Right ventricle myocardium superior (tissue), 1 donor: ENCODE measurements at places on chromosomes 11 and 22.
A peak's percentile ranks its signal among the peaks of the same experiment; 100 is the strongest.

DNA sequence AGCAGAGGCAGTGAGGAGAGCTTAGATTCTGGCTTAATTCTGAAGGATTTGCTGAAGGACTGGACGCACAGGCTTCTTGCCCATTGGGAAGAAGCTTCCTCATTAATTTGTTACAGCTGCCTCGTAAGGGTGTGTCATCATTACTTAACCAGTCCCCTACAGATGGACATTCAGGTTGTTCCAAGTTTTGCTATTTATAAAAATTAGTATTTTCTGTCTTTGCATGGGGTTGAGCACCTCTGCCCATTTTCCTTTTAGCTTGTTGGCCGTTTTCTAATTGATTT, 38.1 kb downstream of the CAPN1 start:
- no peak for DNase-seq

GRCh38 chr11:45748801-45749200, 56.1 kb upstream of the SLC35C1 start:
- DNase-seq = no peak

GRCh38 chr11:85752890-85753581, 57.9 kb downstream of the SYTL2 start:
- DNase-seq = peak; percentile 43

DNA sequence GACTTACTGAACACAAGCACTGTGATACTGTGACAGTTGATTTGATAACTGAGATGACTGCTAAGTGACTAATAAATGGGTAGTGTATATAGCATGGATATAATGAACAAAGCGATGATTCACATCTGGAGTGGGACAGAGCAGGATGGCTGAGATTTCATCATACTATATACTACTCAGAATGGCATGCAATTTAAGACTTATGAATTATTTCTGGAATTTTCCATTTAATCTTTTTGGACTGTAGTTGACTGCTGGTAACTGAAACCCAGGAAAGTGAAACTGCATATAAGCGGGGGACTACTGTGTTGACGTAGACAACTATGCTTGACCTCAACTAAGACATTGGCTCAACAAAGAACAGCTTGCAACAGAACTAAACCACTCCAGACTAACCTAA, 20.0 kb upstream of the NUCB2 start:
- no peak for DNase-seq

- peak; percentile 37 for DNase-seq
Observed at GRCh38 chr11:68959465-68960293, 21.1 kb downstream of the MRGPRD start.

- no peak for DNase-seq
Observed at GRCh38 chr11:61832207-61832606, 4.1 kb downstream of the FADS2 start.
